ENCODE measurements at places on chromosomes 2 and 18.

DNA sequence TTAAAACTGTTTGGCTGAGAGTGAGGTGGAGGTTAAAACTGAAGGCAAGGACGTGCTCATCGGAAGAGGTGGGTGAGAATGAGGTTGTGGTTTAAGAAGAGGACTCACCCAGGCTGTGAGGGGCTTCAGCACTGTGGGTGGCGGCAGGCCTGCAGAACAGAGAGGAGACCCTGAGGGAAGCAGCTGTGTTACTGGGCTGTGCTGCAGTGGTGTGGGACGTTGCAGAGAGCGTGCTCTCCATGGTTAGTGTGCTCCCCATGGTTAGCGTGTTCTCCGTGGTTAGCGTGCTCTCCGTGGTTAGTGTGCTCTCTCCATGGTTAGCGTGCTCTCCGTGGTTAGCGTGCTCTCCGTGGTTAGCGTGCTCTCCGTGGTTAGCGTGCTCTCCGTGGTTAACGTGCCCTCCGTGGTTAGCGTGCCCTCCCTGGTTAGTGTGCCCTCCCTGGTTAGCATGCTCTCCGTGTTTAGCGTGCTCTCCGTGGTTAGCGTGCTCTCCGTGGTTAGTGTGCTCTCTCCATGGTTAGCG is 68.5 kb upstream of the NFATC1 start:
- DNase-seq, result no peak

- no peak for DNase-seq
These were observed 1.9 kb downstream of the CNPPD1 start for GRCh38 chr2:219174801-219175200.

DNA sequence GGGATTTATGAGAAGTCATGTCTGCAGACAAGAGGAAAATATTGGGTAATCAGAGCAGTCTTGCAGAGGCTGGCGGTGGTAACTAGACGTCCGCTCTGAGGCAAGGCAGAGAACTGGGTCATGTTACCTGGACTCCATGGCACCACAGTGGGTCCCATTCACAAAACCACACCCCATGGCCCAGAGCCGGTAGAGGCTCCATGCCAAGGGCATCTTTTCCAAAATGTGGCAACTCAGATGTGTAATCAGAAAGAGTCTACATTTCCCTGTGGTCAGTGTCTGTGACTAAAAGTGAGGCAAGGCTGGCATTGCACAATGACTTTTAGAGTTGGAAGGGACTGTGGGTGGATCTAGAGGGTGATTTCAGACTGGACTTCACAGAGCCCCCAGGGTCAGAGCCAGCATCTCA is 113.1 kb downstream of the MREG start:
- no peak for DNase-seq

GRCh38 chr2:180983468-180984242 is 3.2 kb downstream of the UBE2E3 start:
- DNase-seq, result peak; percentile 65

DNA sequence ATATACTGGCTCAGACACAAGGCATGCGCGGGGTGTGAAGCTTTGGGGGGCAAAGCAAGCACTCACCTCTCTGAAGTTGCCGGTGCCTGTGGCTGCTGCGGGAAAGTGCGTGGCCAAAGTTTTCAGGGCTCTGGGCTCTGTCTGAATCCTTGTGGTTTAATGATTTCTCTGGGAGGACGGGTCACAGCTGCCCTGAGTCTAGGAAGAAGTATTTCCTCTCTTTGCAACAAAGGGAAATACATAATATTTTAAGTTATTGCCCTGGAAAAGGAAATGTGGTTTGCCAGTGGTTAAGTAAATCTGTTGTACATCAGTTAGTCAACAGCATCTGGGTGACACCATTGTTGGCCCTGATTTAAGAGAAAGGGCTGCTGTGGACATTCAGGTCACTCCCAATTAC is 56.7 kb upstream of the ZDBF2 start:
- DNase-seq, result peak; percentile 67

- DNase-seq, result peak; percentile 29
These were observed 38.3 kb downstream of the PAPOLG start for GRCh38 chr2:60794271-60794863.

- no peak for DNase-seq
These were observed 2.1 kb upstream of the TCF7L1 start for GRCh38 chr2:85131116-85131515.

DNA sequence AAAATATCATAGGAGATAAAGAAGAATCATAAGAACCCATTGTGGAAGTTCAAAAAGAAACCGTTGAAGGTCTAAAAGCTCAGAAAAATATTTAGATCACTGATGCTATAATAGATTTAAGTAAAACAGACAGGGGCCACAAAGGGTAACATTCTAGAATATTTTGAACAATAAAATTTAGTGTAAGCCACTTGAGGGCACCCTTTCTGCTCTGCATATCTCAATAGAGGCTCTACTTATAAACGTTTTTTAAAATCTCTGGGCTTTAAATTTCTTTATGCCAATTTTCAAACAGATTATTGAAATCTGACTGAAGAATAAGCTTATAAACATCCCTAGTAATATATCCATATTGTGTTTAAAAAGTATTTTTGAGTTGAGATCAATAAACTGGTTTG is 57.6 kb upstream of the IL1RL1 start:
- no peak for DNase-seq

DNA sequence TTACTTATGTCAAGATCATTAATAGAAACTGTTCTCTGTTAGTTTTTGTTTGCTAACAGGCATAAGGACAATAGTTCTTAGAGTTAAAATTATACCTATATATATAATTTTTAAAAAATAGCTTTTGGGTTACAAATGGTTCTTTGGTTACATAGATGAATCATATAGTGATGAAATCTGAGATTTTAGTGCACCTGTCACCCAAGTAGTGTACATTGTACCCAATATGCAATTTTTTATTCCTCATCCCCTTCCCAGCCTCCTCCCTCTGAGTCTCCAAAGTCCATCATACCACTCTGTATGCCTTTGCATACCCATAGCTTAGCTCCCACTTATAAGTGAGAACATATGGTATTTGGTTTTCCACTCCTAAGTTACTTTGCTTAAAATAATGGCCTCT is 26.4 kb downstream of the SLC4A1AP start:
- no peak for DNase-seq

GRCh38 chr18:31206071-31206470 is 43.4 kb upstream of the DSC1 start:
- DNase-seq, result no peak

GRCh38 chr2:46800625-46801349 is 114.8 kb downstream of the MCFD2 start:
- no peak for DNase-seq

DNA sequence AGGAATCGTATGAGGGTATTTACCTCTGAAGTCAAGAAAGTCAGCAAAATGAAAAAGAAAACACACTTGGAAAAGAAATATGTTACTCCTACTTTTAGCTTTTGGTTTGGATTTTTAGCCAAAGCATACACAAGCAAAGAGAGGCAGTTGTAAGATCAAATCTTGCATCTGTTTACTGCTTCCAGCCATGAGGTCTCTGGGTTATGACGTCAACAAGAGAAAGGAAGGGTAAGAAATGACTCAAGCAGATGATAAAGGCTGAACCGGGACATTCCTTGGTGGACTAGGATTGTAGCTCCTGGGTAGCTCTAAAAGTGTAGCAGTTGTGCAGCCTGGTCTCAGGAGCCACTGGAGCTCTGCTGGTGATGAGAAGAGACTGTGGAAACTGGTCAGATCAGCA is 16.8 kb downstream of the CTNNA2 start:
- DNase-seq, result no peak

DNA sequence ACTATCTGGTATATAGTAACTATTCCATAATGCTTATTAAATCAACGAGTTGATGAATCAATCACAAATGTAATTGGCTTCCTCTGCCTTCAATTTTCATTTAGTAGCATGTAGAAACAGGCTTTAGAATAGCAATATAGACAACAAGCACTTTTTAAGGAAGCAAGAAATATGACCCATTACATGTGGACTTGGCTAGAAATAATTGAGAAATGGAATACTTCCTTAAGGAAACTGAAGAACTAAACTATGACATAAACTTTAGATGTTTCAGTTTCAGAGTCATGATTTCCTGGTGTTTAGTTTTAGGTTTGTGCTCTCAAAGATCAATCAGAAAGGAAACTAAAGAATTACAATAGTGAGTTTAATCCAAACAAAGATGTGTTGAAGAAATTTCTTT is 443.8 kb downstream of the MBD2 start:
- no peak for DNase-seq

GRCh38 chr2:149050188-149050587 is 11.7 kb downstream of the LYPD6B start:
- DNase-seq, result no peak

- peak; percentile 23 for DNase-seq
These were observed 13.9 kb downstream of the CKAP2L start for GRCh38 chr2:112750560-112750843.

- DNase-seq, result no peak
These were observed 622.1 kb upstream of the ZEB2 start for GRCh38 chr2:145141981-145142380.

GRCh38 chr2:43467891-43468290 is 127.9 kb downstream of the THADA start:
- peak; percentile 75 for DNase-seq

DNA sequence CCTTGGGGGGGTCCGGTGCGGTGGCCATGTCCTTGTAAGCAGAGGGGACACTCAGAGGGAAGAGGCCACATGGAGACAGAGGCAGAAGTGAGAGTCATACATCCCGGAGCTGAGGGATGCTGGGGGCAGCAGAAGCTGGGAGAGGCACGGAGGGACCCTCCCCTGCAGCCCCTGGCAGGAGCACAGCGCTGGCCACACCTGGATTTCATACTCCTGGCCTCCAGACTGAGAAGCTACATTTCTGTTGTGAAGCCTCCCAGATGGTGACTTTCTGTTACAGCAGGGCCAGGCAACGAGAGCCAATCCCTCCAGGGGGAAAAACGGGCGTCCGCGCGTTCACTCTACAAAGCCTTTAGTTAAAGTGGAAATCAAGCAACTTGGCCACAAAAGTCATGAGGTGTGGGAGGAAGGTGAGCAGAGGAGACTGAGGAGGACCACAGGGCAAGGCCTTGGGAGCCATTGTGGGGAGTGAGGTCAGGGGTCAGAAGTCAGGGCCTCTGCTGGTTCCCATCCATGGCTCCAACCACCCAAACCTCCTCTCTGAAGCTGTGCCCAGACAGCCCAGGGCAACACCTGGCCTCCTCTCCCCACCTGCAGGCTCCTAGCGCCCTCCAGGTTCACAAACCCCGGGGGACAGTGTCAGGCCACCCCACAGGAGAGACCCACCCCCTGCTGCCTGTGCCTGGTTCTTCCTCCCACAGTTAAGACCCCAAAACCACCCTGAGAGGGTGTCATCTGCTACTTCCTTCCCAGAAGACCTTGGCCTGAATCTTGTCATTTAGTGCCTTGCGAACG is 4.5 kb upstream of the MBP start:
- no peak for DNase-seq

DNA sequence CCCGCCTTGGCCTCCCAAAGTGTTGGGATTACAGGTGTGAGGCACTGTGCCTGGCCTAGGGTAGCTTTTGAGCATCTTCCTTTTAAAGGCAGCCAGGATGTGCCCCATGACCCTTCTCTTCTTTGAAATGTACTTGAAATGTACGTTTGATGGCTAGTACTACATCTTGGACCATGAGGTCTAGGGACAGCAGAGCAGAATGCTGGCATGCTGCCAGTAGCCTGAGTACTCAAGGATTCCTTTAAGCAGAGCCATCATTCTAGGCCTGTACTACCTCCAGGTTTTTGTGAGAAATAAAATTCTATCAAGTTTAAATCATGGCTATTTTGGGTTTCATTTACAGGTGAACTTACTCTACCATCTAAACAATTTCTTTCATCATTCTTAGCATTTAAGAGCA is 2.9 kb upstream of the EML6 start:
- DNase-seq, result no peak

DNA sequence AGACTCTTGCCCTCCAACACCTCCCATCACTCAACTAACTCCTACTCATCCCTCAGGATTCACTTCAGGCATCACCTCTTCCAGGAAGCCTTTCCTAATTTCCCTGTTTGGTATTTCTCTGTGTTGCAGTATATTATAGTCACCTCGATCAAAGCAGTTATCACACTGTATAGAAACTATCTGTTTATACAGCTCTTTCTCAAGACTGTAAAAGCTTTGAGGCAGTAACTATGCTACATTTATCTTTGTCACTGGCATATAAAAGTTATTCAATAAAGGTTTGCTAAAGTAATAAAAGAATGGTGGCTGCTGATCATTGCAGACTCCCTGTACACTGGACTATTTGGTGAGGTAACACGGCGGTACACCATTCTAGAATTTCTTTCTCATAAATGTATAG is 284.9 kb downstream of the PAX3 start:
- DNase-seq, result no peak

- no peak for DNase-seq
These were observed 176.4 kb downstream of the AGAP1 start for GRCh38 chr2:235669983-235670962.

DNA sequence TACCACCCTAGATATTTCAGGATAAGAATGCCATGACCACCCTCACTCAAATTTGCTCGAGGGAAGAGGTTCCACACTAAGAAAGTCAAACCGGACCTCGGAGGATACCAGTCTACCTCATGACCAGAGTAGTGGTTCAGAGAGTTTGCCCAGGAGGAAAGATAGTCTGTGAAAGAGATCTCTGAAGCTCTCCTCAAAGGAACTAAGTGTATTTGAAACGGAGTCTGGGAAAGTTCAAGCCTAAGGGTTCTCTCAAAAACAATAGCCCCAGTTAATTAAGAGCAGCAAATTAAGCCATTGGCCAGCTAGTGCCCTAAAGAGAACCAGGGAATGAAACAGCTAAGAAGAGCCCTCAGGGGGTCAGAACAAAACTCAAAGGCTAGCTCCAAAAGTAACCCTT is 94.9 kb downstream of the SPHKAP start:
- no peak for DNase-seq

- DNase-seq, result peak; percentile 20
These were observed 2.8 kb upstream of the GAD1 start for GRCh38 chr2:170813611-170814532.

GRCh38 chr18:47794725-47795433 is 135.6 kb downstream of the SMAD2 start:
- no peak for DNase-seq

DNA sequence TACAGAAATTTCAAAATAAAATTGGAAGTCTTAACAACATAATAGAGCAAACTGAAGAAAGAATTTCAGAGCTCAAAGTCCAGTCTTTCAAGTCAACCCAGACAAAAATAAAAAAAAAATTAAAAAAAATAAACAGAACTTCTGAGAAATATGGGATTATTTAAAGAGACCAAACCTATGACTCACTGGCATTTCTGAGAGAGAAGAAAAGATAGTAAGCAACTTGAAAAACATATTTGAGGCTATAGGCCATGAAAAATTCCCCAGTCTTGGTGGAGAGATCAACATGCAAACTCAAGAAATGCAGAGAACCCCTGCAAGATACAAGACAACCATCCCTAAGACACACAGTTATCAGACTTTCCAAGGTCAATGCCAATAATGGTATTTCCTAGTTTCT is 167.4 kb downstream of the RNF144A start:
- DNase-seq, result no peak

DNA sequence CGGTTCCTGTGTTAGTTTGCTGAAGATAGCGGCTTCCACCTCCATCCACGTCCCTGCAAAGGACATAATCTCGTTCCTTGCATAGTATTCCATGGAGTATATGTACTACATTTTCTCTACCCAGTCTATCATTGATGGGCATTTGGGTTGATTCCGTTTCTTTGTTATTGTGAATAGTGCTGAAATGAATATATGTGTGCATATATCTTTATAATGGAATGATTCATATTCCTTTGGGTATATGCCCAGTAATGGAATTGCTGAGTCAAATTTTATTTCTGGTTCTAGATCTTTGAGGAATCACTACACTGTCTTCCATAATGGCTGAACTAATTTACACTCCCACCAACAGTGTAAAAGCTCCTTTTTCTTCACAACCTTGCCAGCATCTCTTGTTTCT is 255.4 kb upstream of the CDH2 start:
- DNase-seq, result no peak

Measured in A172 (cell line).